Colonic mucosa (tissue), 4 donors: ENCODE measurements at places on chromosomes 16 and 17. TPM values are rescaled to one million over a fixed set of nuclear protein-coding genes. Genes with fewer than 3 reads are reported as not detected.

DNA sequence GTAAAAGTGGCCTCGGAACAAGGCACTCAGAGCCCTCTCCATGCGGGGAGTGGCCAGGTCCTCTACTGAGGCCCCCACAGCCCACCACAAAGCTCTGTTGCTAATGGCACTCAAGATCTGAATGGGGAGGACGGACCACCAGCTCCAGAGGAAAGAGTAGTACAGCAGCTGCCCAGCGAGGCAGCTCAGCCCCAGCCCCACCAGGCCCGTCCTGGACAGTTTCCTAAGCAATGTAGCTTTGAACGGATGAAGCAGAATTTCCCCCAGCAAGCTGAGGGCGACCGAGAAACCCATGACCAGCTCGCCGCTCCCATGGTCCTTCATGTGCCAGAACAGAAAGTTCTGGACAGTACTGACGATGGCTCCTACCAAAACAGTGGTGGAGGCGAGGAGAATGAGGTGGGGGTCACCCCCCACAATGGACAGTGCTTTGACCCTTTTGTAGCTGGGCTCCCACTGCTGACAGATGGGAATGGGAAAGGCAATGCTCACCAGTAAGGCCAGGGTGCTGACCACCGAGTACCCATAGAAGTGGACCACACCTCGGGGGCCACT, 1.5 kb downstream of the MFSD6L start:
- no peaks in the 10 kb centered on the region for H3K36me3 ChIP-seq
- DNase-seq = no peak
- no peak overlapping the region for H3K4me3 ChIP-seq
- no peaks in the 10 kb centered on the region for H3K4me1 ChIP-seq
- H3K27me3 ChIP-seq = no peaks in the 10 kb centered on the region
- H3K27ac ChIP-seq = no peak overlapping the region

GRCh38 chr17:45269912-45270311, 8.0 kb upstream of the SPATA32 start:
- no peak for DNase-seq
- H3K27ac ChIP-seq = no peak overlapping the region
- H3K36me3 ChIP-seq = peaks cover 31% of the 10 kb centered on the region
- peaks cover 13% of the 10 kb centered on the region for H3K4me1 ChIP-seq

DNA sequence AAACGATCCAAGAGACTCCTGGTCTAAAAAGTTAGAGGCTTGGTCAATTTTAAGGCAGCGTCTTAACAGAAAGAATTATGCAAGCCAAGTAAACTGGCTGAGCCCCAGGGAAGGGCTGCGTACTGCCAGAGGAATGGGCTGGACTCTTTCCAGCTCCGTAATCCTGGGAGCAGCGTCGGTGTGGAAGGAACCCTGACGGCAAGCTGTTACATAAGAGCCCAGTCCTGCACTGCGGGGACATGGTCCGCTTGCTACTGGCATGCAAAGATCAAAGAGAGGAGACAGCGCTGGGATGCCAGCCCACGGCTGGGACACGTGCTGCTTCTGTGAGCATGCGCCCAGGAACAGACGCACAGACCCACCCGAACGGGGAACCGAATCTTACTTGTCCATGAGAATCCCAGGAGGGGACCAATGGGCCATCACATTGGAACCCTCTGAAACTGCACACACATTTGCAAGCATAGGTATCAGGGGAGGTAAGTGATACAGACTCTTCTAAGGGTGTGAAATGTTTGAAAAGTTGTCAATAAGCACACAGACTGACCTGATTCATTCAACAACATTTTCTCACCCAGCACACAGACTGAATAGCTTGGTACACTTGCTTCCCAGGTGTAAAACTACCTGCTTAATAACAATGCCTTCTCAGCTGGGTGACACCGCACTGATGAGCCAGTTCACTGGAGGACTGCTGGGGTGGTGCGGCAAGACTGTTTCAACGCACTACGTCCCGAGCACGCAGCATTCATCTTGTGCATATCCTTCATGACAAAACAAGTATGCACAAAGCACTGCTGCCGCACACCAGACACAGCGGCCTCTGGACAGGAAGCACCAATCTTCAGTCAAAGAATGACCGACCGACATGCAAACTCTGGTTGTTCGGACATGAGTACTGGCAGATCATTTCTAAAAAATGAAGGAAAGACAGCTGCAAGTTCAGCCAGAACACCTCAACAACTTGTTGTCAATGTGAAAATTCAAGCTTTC, 94.9 kb downstream of the ANKRD11 start:
- no peak overlapping the region for H3K4me3 ChIP-seq
- H3K4me1 ChIP-seq = peaks cover 6% of the 10 kb centered on the region
- DNase-seq = peak; percentile 78
- no peaks in the 10 kb centered on the region for H3K36me3 ChIP-seq
- H3K27me3 ChIP-seq = no peaks in the 10 kb centered on the region
- no peak overlapping the region for H3K27ac ChIP-seq

- DNase-seq = no peak
- H3K4me3 ChIP-seq = no peak overlapping the region
- peaks cover 39% of the 10 kb centered on the region for H3K36me3 ChIP-seq
- no peaks in the 10 kb centered on the region for H3K4me1 ChIP-seq
Observed at GRCh38 chr17:4892499-4893221, 6.7 kb upstream of the C17orf107 start.

DNA sequence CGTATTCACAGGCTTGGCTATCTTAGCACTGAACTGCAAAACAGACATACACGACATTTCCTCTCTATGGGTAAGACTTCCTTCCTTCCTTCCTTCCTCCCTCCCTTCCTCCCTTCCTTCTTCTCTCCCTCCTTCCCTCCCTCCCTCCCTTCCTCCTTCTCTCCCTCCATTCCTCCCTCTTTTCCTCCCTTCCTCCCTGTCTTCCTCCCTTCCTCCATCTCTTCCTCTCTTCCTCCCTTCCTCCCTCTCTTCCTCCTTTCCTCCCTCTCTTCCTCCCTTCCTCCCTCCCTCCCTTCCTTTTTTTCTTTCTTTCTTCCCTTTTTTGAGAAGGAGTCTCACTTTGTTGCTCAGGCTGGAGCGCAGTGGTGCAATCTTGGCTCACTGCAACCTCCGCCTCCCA, 22.4 kb upstream of the SHISA9 start:
- H3K36me3 ChIP-seq = no peaks in the 10 kb centered on the region
- H3K4me3 ChIP-seq = no peak overlapping the region
- no peak overlapping the region for H3K27ac ChIP-seq
- DNase-seq = no peak

- no peak overlapping the region for H3K4me3 ChIP-seq
- no peaks in the 10 kb centered on the region for H3K36me3 ChIP-seq
- H3K27me3 ChIP-seq = no peaks in the 10 kb centered on the region
- DNase-seq = no peak
- H3K27ac ChIP-seq = no peak overlapping the region
Observed at GRCh38 chr16:88289561-88289960, 93.2 kb upstream of the ZNF469 start.

- H3K4me1 ChIP-seq = no peaks in the 10 kb centered on the region
- no peak for DNase-seq
- no peak overlapping the region for H3K27ac ChIP-seq
- H3K27me3 ChIP-seq = no peaks in the 10 kb centered on the region
- H3K4me3 ChIP-seq = no peak overlapping the region
Observed at GRCh38 chr17:79956853-79957252, 78.8 kb downstream of the TBC1D16 start.

- H3K27me3 ChIP-seq = no peaks in the 10 kb centered on the region
- no peak overlapping the region for H3K4me3 ChIP-seq
- no peaks in the 10 kb centered on the region for H3K36me3 ChIP-seq
- H3K4me1 ChIP-seq = no peaks in the 10 kb centered on the region
- no peak for DNase-seq
Observed at GRCh38 chr17:80558046-80558445, 13.4 kb downstream of the RPTOR start.

GRCh38 chr16:2154533-2155090, 970 bp upstream of the TRAF7 start:
- DNase-seq = peak; percentile 39
- H3K4me3 ChIP-seq = peak overlapping the region; percentile 76
- H3K36me3 ChIP-seq = no peaks in the 10 kb centered on the region
- H3K4me1 ChIP-seq = peaks cover 60% of the 10 kb centered on the region

- no peaks in the 10 kb centered on the region for H3K27me3 ChIP-seq
- peaks cover 6% of the 10 kb centered on the region for H3K4me1 ChIP-seq
- H3K4me3 ChIP-seq = no peak overlapping the region
- H3K27ac ChIP-seq = peak overlapping the region; percentile 3
Observed at GRCh38 chr17:32792207-32792606, 84.7 kb downstream of the MYO1D start.

- peaks cover 4% of the 10 kb centered on the region for H3K4me1 ChIP-seq
- no peak for DNase-seq
- no peaks in the 10 kb centered on the region for H3K36me3 ChIP-seq
- peak overlapping the region; percentile 79 for H3K4me3 ChIP-seq
- H3K27me3 ChIP-seq = no peaks in the 10 kb centered on the region
Observed at GRCh38 chr17:76735006-76735405, 2.1 kb downstream of the SRSF2 start.

- no peak overlapping the region for H3K4me3 ChIP-seq
- no peak for DNase-seq
- no peak overlapping the region for H3K27ac ChIP-seq
- H3K4me1 ChIP-seq = no peaks in the 10 kb centered on the region
- H3K27me3 ChIP-seq = no peaks in the 10 kb centered on the region
Observed at GRCh38 chr16:64478252-64478906, 643.5 kb downstream of the CDH11 start.

DNA sequence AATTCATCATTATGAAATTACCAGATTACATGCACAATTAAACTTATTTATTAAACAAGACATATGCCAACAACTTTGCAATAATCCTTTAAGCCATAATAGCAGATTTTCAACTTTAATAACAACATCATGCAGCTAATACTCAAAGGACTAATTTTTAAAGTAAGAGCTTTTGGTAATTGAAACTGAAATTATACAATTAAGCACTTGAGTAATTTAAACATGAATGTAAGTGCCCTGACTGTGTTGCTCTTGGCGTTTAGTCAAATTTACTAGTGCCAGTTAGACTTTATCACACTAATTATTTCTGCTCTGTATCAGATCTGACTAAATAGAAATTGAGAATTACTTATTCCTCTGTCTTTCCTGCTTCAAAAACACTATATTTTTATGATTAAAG, 46.8 kb upstream of the PSMD7 start:
- H3K4me3 ChIP-seq = no peak overlapping the region
- H3K27ac ChIP-seq = no peak overlapping the region
- no peaks in the 10 kb centered on the region for H3K4me1 ChIP-seq
- H3K36me3 ChIP-seq = no peaks in the 10 kb centered on the region
- no peak for DNase-seq

DNA sequence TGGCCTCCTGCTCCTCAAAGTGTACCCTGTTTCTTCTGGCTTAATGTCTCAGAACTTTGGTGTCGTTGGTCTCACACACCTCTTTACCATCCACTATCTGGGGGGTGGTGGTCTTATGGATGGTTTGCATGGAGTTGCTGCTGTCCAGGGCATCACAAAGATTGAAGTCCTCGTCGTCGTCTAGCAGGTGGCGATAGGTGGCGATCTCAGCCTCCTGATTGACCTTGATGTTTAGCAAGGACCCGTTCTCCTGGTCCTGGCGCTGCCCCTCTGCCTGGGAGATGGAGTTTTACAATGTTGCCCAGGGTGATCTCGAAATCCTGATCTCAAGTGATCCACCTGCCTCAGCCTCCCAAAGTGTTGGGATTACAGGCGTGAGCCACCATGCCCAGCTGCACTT, 31.1 kb upstream of the HELZ start:
- no peaks in the 10 kb centered on the region for H3K36me3 ChIP-seq
- H3K27ac ChIP-seq = no peak overlapping the region
- no peak overlapping the region for H3K4me3 ChIP-seq
- no peak for DNase-seq

GRCh38 chr17:39069114-39069756, 82.2 kb downstream of the PLXDC1 start:
- no peaks in the 10 kb centered on the region for H3K27me3 ChIP-seq
- H3K4me3 ChIP-seq = no peak overlapping the region
- H3K27ac ChIP-seq = no peak overlapping the region
- no peak for DNase-seq
- H3K36me3 ChIP-seq = no peaks in the 10 kb centered on the region
- H3K4me1 ChIP-seq = no peaks in the 10 kb centered on the region

- H3K36me3 ChIP-seq = no peaks in the 10 kb centered on the region
- H3K4me3 ChIP-seq = peak overlapping the region; percentile 48
- peak; percentile 36 for DNase-seq
- no peak overlapping the region for H3K27ac ChIP-seq
Observed at GRCh38 chr17:67994817-67995569, 1.3 kb downstream of the C17orf58 start.

DNA sequence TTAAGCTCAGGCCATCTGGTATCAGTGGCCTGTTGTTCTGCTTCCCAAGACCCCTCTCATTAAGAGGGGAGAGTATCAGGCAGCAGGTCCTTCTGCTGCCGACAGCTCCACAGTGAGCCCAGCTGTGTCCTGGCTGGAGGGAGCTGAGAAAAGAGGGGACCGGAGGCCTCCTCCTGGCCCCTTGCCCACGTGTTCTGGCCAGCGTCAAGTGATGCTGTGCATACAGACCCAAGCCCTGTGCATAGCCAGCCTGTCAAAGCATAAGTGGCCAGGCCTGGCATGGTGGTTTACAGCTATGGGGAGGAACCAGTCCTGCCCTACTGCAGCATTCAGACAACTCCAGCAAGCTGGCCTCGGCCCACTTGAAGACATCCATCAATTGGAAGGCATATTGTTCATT, 48.0 kb downstream of the ABCC6 start:
- no peaks in the 10 kb centered on the region for H3K4me1 ChIP-seq
- H3K36me3 ChIP-seq = no peaks in the 10 kb centered on the region
- H3K4me3 ChIP-seq = no peak overlapping the region
- H3K27ac ChIP-seq = no peak overlapping the region
- DNase-seq = no peak

GRCh38 chr17:77288115-77288619, 147.4 kb downstream of the SEC14L1 start:
- H3K36me3 ChIP-seq = no peaks in the 10 kb centered on the region
- no peaks in the 10 kb centered on the region for H3K27me3 ChIP-seq
- peaks cover 33% of the 10 kb centered on the region for H3K4me1 ChIP-seq

DNA sequence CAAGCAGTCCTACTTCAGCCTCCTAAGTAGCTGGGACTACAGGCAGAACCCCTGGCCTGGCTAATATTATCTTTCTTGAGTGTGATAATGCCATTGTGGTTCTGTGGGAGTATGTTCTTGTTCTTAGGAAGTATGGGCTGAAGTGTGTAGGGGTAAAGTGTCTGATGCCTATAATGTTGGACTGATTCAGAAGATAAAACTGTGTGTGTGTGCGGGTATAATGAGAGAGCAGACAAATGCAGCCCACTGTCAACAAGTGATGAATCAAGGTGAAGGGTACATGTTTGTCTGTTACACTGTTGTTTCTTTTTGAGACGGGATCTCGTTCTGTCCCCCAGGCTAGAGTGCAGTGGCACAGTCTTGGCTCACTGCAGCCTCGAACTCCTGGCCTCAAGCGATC, 127.5 kb downstream of the CLEC16A start:
- H3K4me1 ChIP-seq = no peaks in the 10 kb centered on the region
- DNase-seq = no peak
- H3K4me3 ChIP-seq = no peak overlapping the region

GRCh38 chr17:44081681-44082080, 11.1 kb downstream of the G6PC3 start:
- H3K27me3 ChIP-seq = no peaks in the 10 kb centered on the region
- no peak overlapping the region for H3K27ac ChIP-seq
- no peak for DNase-seq
- H3K4me3 ChIP-seq = no peak overlapping the region
- H3K36me3 ChIP-seq = no peaks in the 10 kb centered on the region

The ZNF423 gene
- 4.7 TPM for total RNA-seq

The CLDN7 gene
- 798 TPM for total RNA-seq

The ZNF469 gene
- 0.40 TPM for total RNA-seq

The PDILT gene
- total RNA-seq = not detected

The EPOP gene
- 1.1 TPM for total RNA-seq

The HS3ST4 gene
- not detected for total RNA-seq

The PLXDC1 gene
- 4.4 TPM for total RNA-seq

The CD300E gene
- total RNA-seq = 1.2 TPM

The SOCS1 gene
- 3.2 TPM for total RNA-seq

The PLA2G15 gene
- 13.9 TPM for total RNA-seq

The CEP112 gene
- total RNA-seq = 5.9 TPM

The DRC3 gene
- 1.1 TPM for total RNA-seq

The COG4 gene
- total RNA-seq = 54.8 TPM
